ENCODE measurements at places on chromosomes 7 and 10.
A peak's percentile ranks its signal among the peaks of the same experiment; 100 is the strongest.

- DNase-seq: no peak
Observed at GRCh38 chr7:140060788-140061606, 1.8 kb downstream of the PARP12 start.

DNA sequence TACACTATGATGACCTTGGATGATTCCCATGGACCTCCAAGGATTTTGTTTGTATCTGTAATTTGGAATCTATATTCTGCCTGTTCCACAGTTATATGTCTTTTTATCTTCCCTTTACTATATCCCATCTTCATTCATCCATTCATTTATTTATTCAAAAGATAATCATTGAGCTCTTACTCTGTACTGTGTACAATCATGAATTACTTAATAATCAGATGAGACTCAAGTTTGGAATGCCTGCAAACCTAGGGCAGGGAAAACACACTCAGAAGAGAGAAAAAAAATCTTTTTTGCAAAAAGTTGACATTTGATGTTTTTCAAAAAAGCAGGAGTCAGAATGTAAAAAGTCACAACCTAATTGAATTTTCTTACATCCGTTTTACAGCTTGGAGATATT, 170.2 kb upstream of the GNAI1 start:
- DNase-seq: no peak

DNA sequence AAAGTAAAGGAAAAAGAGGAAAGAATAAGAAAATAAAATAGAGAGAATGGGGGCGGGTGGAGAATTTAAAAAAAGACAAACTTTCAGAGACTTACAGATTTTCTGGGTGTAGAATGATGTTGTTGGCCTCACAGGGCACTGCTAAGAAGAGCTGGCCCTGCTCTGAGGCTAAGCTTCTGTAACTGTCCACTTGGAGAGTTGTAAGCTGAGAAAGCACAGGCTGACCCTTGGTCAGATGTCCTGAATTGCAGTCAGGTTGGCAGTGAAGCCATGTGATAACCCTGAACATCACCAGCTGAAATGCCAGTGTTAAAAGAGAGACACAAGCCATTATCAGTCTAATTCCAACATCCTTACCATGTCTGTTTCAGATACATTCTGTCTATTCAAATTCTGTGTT, 272.1 kb upstream of the SORCS1 start:
- no peak for DNase-seq

GRCh38 chr7:104900525-104901239, 113.3 kb upstream of the KMT2E start:
- DNase-seq: no peak

DNA sequence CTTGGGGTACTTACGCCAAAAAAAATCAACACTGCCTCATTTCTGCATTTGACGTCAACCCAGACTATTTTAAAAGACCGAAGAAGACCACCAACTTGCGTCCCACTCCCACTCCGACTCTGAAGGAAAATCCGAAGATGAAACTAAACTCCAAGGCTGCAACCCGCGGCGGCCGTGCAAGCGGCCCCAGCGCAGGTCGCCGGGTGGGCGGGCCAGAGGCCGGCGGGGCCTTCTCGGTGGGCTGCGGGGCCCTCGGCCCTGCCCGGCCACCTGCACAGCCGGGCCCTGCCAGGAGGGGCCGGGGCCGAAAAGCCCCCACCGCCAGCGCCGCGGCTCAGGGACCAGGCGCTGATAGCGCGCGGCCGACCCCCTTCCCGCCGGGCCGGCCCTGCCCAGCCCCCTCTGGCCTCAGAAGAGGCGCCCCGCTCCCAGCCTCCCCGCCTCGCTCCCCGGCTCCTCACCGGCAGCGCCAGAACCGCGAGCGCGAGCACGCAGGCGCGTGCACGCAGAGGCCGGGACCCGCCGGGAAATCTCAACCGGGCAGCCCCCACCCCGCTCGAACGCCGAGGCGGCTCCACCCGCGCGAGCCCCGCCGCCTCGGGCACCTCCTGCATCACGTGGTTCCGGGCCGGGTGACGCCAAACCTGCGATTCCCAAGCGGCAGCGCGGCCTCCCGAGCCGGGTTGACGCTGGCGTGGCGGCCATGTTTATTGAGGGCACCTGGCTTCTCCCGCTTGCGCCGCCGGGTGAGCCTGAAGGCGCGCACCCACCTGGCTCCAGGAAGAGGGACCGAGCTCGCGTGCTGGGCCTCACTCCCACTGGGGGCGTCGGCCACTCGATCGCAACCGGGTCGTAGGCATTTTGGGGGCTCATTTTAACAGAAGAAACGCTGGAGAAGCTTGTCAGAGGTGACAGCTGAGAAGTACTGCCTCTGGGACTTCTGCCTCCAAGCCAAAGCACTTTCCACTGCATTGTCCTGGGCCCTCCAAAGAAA, at the start of gene C7orf25:
Gene C7orf25 (minus strand): TSS at position 617 of the 994 bp plus-strand sequence. CDS start 1,170 bp downstream, outside the sequence.
- DNase-seq: peak; percentile 96

DNA sequence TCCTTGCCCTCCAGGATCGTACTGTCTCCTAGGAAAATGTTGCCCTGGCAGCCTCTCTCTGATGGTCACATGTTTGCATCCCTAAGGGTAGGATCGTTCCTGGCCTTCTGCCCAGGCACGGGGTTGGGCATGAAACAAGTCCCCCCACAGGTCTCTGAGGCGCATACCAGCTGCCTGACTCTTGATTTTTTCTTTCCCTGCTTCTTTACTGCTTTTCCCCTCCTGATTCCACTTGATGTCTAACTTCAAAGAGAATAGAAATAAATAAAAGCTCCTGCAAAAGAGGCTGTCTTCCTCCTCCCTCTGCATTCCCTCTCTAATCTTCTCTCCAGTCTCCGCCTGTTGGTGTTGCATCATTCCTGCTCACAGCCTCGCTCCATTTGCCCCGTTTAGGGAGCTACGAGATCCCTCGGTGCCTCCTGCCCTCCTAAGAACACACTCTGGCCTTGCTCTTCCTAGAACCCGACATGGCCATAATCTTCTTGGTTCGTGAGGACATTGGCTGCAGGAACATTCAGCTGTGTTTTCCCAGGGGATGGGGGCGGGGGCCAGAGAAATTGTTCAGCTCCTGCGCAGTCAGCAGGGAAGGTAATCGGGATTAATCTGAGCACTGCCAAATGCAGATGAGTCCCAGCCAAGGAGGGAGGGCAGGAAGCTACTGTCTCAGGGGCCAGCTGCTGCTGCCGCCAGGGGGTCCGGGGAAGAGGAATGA, 26.0 kb downstream of the LEP start:
- no peak for DNase-seq

DNA sequence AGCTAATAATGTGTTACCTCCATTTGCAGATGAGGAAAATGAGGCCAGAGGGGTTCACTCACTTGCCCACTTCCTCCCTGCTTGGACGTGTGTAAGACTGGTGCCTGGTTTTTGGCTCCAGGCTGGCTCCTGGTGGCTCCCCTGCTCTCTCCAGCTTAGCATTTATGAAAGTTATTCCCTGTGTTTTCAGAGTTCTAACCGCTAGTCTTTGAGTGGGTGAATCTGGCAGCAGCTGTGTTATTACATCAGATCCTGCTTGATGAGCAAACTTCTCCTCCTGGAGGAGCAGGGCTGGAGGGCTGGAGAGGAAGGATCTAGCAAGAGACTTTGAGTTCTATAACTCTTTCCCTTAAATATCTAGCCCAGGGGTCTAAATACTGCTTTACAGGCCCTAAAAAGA, 80.9 kb upstream of the AGBL3 start:
- no peak for DNase-seq
